Inflammatory macrophage (primary cell): ENCODE measurements at places on chromosomes 16 and 17.

- DNase-seq: no peak
Observed at GRCh38 chr17:61981323-61981722, 53.5 kb upstream of the INTS2 start.

DNA sequence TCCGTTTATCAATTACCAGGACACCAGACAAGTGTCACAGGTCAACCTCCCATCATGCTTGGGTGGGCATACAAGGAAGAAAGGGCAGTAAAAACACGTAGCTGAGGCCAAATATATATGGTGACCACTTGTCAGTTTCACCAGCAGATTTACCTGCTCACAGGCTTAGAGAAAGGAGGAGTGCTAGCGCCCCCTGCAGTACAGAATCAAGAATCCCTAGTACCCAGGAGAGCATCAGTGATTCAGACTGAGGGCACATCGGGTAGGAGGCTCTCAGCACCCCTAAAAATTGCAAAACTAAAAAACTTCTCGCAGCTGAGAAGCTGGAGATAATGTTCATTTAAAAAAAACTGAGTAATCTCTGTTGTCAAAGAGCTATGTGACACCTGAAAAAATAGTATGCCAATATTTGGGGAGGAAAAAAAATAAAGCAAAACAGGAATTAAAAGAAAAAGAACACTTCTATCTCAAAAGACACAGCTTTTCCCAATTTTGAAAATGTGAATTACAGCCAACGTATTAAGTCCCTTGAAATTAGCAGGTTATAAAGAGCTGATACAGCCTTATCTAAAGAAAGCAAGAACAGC lies 21.2 kb upstream of the MON1B start:
- DNase-seq: peak; percentile 67

GRCh38 chr17:3851461-3852100 lies 5.5 kb upstream of the NCBP3 start:
- DNase-seq: no peak

- DNase-seq: peak; percentile 51
Observed at GRCh38 chr17:72560303-72561247, 439.8 kb downstream of the SOX9 start.

- no peak for DNase-seq
Observed at GRCh38 chr16:15598648-15599190, 44.2 kb downstream of the MARF1 start.

DNA sequence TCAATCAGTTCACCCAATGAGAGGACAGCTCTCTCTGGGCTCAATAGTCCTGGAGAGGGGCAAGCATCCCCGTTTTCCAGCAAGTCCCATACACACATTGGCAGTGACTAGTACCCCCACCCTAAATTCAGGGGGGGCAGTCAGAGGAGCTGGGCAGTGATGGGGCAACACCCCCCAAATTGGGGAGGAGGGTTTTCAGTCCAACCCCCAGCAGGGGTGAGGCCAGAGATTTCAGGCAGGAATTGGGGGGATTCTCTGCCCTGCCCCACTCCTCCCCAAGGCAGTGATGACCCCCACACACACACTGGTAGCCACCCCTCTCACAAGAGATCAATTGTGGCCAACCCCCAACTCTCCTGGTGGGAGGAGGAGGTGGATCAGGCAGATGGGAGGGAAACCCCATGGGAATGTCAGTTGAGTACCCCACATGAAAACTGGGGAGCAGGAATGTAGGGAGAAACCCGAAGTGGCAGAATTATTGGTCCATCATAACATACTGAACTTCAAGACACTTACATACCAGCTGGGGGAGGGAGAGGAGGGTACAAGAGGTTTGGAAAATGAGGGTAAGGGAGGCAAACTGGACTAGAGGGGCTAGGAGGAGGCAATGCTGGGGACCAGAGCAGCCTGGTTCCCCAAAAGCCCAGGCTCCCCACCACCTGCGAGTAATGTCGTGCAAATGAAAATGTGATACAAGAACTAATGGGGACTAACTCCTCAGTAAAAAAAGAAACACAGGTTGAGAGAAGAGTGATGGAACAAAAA lies 3.1 kb downstream of the VAMP2 start:
- no peak for DNase-seq

GRCh38 chr17:82892899-82893565 lies 53.2 kb upstream of the ZNF750 start:
- DNase-seq: no peak

DNA sequence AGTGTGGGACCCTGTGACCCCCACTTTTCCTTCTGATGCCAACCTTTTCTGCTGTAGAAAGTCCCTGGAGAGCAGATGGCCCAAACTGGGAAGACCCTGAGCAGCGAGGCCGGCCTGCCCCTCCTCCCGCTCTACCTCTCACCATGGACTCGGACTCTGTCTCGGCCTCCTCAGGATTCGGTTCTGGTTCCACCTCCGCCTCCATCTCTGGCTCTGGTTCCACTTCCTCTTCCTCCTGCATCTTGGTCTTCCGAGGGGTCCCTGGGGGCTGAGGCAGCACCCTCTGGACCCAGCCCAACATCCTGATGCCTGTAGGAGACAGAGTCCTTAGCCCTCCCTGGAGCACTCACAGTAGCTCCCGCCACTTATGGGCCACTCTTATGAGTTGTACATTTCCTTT lies 3.9 kb downstream of the CNGB1 start:
- no peak for DNase-seq

- peak; percentile 96 for DNase-seq
Observed at GRCh38 chr16:9123871-9124270, 32.4 kb downstream of the HAPSTR1 start.

GRCh38 chr17:80005360-80006338 lies 30.0 kb downstream of the TBC1D16 start:
- DNase-seq: peak; percentile 32

GRCh38 chr16:24002619-24003018 lies 166.8 kb downstream of the PRKCB start:
- DNase-seq: no peak

GRCh38 chr17:81703747-81704654 lies 834 bp downstream of the MRPL12 start:
- DNase-seq: no peak

GRCh38 chr17:29573871-29574731 lies 5.6 kb downstream of the TP53I13 start:
- no peak for DNase-seq

DNA sequence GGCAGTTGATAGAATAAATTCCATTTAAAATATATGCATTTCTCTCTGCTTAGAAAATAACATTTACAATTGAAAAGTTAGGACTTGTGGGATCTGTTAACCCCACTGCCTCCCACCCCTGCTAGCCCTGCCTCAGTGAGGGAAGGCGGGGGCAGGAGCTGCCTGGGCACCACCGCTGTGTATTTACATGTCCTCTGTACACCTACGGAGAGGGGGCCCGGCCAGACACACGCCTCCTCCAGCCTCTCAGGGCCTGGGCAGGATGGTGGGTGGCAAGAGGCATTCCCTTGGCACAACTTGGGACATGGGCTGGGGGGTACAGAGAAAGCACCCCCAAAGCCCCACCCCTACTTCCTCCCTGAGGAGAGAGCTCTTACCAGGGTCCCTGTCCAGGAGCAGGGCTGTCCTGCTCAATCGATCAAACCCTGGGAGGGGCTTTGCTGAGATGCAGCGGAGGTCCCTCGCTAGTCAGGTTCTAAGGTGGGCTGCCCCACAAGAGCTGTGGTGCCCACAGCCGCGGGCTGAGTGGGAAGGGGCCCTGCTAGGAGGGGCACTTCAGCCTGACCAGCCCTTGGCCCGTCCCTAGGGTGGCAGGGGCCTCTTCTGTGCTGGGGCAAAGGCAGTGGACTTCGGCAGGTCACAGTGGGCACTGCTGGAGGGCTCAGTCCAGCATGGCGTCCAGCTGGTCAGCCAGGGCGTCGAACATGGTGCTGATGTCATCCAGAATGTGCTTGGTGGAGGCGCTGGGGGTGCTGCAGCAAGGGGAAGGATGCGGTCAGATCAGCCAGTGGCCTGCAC lies 14.7 kb downstream of the CASKIN2 start:
- DNase-seq: no peak

GRCh38 chr17:73138541-73139138 lies 26.2 kb upstream of the SSTR2 start:
- DNase-seq: no peak
